ENCODE measurements at places on chromosomes 7 and 10.
A peak's percentile ranks its signal among the peaks of the same experiment; 100 is the strongest.

- peak; percentile 72 for DNase-seq
Measured at GRCh38 chr10:11483201-11484148, 128.0 kb downstream of the USP6NL start.

DNA sequence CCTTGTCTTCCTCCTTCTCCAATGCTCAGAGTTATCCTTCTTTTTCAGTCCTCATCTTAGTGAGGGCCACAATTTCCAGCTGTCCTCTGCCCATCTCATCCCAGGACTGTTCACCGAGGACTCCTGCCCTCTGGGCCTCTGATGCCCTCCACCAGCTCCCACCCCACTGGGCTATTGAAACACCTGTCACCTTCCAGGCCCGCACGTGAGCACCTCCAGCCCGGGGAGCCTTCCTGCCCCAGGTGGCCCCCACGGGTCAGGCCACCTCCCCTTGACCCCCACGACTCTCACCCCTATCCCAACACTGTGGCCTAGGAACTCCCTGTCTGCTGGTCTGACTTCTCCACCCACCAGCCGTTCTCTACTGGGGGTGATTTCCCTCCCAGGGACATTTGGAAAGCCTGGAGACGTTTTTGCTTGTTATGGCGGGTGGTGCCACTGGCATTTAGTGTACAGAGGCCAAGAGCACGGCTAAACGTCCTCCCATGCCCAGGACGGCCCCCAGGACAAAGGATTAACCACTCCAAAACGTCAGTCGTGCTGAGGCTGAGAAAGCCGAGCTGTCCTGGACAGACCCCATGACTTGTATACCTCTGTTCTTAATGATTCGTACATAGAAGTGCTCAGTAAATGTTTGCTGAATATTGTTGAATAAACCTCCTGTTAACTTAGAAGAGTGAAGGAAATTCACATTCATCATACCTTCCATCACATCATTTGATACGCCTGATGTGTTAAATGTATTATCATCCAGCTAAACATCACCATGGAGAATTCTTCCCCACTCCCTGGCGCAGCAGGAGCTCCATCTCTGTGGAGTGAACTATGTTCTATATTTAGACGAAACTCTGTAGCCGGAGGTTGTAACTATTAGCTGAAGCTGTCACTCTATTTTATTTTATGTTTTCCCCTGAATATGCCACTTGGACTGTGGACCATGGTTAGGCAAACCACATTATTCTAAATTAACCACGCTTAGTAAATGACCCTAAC is 270.1 kb upstream of the SHH start:
- DNase-seq = no peak

DNA sequence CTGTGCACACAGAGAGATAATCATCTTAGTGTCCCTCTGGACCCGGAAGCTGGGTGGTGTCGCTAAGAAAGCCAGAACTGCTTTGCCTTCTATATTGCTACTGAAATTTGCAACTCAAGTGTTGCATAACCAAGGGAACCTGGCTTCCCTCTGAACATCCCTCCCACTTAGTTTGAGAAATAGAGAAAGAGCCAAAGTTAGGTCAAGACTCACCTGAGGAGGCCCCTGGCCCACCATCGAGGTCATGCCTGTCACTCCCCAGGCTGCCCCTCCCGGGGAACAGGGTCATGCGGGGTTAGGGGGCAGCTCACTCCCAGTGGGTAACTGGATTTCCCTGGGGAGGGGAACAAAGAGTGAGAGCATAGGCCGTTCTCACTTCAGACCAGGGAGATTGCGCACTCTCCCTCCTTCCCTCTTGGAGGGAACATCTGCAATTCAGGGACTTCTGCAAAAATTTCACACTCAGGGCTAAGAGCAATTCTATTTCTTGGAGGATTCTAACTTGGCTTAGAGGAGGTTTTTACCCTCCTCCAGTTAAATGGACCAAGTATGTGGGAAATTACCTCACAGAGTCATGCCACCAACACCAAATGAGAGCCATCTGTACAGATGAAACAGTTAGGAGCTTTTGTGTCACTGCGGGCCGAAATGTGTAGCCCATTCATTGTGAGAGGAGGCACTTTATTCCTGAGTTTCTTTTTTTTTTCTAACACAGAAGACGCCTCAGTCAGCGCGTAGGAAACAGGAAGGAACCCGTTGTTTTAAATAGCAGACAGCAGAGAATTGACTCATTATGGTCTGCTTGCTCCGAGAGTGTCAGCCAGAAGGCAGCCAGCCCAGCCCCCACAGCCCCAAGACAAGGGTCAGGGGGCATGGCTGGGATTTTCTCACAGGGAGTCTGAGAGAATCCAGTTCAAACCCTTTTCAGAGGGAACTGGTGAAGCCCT is 221.3 kb downstream of the ARHGAP12 start:
- peak; percentile 95 for DNase-seq

DNA sequence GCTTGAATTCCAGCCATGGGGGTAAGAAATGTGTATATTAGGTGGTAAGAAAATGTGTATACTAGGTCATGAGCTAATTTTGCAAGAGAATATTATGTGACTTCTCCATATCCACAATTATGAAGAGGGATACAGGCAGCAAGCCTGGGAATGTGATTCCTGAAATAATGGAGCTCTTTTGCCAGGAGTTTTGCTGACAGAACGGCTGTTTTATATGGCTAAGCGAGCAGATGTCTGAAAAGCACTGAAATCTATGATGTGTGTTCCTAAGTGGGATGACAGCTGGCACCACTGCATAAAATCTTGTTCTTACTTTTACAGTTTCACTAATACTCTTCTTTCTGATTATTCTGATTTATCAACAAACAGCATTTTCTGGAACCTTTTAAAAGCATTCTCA is 386.0 kb upstream of the HPS1 start:
- no peak for DNase-seq

- DNase-seq = peak; percentile 45
Measured at GRCh38 chr7:142859829-142860228, 5.0 kb downstream of the EPHB6 start.

DNA sequence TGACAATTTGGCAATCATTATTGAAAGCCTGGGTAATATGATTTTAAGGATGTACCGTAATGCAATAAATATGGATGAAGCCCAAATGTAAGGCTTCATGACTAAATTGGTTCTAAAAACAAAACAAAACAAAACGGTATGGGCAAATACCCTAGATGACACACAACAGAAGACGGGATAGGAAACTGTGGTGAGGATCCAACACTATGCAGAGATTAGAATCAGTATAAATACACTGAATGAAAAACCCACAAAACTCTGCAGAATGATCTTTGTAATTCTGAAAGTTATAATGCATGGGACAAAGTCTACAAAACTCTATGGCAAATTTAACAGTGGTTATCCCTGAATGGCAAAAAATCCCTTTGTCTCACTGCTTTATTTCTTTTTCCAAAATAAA is 57.6 kb downstream of the MALSU1 start:
- DNase-seq = no peak

DNA sequence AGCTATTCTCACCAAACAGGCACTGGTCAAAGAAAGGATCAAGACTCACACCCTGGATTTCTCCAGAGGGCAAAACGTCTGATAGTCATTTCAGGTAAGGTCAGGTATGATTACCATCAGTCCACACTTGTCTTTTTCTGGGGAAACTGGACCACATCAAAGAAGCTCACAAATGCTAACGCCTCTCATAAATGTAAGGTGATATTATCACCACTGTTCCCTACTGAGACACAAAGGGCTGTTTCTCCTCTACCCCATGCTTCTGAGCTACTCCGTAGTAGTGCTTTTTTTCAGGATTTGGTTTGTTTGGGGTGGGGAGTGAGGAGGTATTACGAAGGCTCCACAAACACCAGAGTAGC is 51.6 kb downstream of the CREB3L2 start:
- DNase-seq = no peak

DNA sequence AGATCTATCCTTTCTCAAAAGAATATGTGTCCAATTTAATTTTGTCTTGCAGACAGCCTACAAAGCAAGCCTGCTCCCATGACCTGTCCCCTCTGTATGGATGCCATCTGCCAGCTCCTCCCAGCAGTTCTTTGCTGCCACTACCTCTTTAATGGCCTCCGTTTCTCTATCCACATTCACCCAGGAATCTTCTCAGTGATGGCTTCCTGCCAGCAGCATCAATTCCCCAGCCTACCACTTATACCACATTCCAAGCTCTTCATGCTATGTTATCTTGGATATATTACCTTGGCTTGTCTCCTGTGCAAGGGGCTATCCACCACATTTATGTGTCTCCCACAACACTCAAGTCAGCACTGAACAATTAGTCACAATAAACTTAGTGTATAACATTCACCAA is 133.2 kb downstream of the VPS50 start:
- no peak for DNase-seq

- DNase-seq = no peak
Measured at GRCh38 chr10:33506838-33507661, 172.6 kb upstream of the NRP1 start.

- DNase-seq = no peak
Measured at GRCh38 chr7:69825113-69825972, 227.1 kb downstream of the AUTS2 start.

GRCh38 chr10:44185315-44185666 is 199.6 kb downstream of the CXCL12 start:
- DNase-seq = no peak

DNA sequence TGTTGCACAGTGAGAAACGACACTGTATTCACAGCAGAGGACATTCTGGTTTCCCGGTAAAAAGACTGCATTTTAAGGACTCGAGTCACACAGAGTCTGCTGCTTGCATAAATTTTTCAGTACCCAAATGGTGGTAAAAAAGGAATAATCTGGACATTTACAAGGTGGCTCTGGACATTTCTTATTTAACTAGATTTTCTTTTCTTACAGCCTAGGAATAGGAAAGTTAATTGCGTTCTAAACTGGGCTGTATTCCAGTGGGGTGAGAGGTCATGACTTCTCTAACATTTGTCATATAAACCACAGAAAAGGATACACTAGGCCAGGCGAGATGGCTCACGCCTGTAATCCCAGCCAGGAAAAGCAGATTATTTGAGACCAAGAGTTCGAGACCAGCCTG is 237.5 kb upstream of the KLF6 start:
- DNase-seq = no peak

DNA sequence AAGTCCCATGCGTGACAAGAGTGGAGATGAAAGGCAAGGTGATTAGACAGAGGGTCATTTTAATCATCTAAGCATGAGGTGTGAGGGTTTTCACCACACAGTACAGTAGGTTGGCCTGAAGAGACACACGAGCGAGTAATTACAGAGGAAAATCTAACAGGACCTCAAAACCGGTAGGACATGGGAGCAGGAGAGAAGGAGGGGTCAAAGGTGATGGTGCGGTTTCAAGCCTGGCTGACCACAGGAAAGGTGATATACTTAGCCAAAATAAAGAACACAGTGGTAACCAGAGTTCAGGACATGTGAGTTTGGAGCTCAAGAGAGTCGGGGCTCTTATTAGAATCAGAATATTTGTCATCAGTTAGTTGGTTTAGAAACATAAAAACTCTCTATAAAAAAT is 20.0 kb downstream of the GLI3 start:
- no peak for DNase-seq

DNA sequence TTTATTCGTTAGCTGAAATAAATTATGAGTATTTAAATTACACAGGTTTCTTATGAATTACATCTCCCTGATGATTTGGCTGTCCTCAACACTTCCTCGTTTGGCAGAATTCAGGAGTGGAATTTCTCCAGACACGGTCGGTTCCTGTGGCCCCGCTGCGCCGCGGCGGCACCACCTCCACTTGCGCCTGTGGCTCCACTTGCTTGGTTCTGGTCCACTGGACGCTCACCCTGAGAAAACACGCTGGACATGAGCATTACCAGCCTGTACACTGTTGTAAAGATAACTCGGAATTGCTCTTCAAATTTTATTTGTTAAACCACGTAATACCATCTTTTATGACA is 85.3 kb downstream of the ZNF33B start:
- no peak for DNase-seq

GRCh38 chr10:101222683-101223273 is 6.5 kb downstream of the LBX1 start:
- no peak for DNase-seq

DNA sequence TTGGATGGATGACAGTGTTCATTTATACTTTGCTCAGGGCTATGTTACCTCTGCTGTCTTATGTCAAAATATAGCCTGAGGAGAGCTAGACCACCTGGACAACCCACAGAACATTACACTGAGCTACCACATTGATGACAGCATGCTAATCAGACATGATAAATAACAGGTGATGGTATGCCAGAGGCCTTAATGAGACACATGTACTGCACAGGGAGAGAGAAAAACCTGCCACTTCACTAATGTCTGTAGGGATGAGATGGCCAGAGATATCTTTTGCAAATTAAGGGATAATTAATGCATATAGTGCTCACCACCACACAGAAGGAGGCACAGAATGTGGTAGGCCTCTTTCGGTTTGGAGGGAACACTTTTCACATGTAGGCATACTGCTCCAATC is 1122.6 kb upstream of the POT1 start:
- DNase-seq = no peak

DNA sequence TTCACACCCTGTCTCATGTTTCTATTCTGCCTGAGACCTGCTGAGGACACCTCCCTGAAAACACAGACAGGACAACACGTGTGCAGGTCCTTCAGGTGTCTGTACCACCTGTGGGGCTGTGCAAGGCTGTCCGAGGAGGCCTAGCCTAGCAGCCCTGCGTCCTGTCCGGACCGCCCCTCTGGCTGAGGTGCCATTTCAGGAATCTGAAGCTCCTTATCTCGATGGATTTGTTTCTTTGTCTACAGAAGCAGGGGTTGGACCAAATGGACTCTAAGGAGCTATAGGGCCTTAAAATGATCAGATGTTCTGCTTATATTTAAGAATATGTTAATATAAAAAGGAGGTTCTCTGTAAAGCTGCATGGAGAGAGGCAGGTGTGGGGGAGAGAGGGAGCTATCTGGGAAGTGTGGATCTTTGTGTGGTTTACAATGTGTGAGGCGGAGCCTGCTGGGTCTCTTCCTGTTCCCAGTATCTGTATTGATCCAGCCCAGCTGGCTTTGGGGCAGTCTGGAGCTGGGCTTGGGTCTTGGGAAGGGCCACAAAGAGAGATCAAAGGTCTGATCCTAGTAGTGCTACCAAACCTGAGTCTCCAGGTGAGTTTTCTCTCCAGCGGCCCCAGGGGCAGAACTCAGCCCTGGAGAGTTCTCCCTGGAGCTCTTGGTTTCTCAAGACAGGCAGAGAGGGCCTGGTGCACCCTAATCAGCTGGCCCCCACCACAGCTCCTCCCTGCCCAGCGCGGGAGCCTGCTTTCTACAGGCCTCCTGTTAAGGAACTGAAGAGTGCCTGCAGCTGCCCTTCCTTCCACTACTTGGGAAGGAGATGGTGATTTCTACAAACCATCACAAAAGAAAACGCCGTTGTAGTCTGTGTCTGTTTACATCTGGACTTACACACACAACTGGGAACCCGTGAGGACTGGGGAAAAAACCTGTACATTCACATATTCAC is 3.4 kb upstream of the MNX1 start:
- DNase-seq = no peak

DNA sequence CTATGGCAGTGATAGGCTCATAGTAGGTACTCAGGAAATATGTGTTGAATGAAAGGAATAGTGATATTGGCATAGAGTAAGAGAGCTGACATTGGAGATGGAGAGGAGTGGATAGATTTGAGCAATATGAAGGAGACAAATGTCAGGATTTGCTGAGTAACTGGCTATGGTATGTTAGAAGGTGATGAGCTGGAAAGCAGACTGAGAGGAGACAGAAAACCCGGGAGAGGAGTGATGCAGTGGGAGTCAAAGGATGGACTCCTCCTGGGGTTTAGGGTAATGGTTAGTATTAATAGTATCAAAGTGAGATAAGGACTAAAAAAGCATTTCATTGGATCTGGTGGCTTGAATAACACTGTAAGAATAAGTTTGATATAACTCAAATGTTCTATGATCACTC is 64.8 kb downstream of the CD36 start:
- DNase-seq = no peak
